ENCODE measurements at places on chromosomes 6 and 20.

- DNase-seq, result no peak
These were observed 18.0 kb upstream of the HLA-A start for GRCh38 chr6:29924287-29924686.

DNA sequence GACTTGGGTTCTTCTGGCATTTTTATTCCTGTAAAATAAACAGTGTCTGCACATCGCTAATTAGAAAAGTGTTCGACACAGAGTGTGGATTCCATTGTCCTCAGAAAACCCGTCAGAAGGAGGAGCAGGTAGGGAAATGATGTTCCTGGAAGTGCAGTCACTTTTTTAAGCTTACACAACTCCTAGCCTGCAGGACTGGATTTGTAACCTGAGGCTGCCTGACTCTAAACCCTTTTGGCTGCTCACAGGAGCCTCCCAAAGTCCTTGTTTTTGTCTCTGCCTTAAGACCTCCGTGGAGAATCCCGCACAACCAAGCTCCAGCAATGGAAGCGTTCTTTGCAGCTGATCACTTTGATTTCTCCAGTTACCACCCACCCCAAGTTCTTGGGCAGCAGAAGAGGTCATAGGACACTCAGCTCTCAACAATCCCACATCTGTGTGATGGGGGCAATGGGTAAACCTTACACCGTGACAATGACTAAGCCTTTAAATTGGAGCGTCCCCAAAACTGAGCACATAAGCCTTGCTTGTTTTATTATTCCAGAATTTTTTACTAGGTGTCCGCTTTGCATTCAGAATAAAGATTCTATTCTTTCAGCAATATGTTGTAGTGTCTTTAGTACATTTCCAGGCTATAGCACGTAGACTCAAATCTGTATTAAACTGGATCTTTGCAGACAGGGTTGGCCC lies 227.9 kb downstream of the TBXT start:
- DNase-seq, result no peak

GRCh38 chr20:48912065-48912464 lies 9.4 kb upstream of the ARFGEF2 start:
- no peak for DNase-seq

GRCh38 chr6:75590370-75590769 lies 11.3 kb upstream of the SENP6 start:
- no peak for DNase-seq

- no peak for DNase-seq
These were observed 55.0 kb downstream of the DAAM2 start for GRCh38 chr6:39847221-39847620.

DNA sequence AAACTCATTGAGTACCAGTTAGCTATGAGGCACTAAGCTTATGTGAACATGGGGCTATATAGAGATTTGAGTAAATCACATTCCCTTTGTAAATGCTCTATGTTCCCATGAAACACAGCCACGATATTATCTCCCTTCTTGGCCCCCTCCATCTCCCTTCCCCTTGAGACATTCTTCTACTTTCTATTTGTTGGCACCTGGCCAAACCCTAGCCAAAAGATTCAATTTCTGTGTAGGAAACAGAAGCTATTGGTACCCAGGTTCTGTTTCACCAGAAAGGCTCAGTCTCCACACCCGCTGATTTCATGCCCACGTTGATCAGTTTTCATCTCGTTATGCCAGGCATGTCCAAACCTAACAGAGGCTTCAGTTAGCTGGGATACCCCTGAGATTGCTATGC lies 145.5 kb upstream of the LAMP5 start:
- DNase-seq, result no peak

- peak; percentile 4 for DNase-seq
These were observed 534 bp downstream of the NANP start for GRCh38 chr20:25623225-25623735.

- no peak for DNase-seq
These were observed 3.9 kb upstream of the TRDN start for GRCh38 chr6:123640567-123641187.

GRCh38 chr6:155380666-155381332 lies 66.5 kb upstream of the TFB1M start:
- DNase-seq, result no peak

- no peak for DNase-seq
These were observed 4.6 kb upstream of the EEF1A2 start for GRCh38 chr20:63503524-63503923.

DNA sequence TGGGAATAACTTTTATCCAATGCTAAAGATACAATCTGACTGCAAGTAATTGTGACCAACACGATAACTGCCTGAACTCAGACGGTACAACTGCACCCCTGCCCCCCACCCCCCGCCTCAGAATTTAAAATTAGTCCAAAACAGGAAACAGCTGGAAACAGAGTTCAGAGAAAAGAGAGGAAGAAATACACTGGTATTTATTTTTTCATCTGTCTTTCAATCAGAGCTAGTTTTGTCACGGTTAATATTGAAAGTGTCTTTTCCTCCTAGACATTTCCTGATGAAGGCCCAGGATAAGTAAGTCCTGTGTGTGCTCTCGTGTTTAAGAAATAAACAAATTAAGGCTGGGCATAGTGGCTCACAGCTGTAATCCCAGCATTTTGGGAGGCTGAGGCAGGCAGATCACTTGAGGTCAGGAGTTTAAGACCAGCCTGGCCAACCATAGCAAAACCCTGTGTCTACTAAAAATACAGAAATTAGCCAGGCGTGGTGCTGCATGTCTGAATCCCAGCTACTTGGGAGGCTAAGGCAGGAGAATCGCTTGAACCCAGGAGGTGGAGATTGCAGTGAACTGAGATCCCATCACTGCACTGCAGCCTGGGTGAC lies 21.5 kb downstream of the ACSS1 start:
- DNase-seq, result no peak

DNA sequence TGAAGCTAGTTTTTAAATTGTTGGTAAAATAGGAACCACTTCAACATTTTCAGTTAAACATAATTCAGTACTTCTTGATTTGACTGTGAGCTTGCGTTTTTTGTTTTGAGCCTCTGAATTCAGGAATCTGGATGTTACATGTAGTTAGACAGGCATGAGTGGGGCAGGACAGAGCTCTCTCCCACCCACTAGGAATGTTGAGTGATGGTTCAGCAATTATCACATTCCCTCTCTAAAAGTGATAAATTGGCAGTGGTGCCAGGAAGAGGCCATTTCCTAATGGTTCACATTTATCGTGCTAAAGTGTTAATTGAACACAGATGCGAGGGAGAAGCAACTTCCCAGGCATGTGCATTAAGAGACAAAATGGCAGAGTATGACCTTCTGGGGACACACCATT lies 465.5 kb upstream of the HTR1E start:
- DNase-seq, result no peak

- DNase-seq, result no peak
These were observed 312.6 kb upstream of the RSPO3 start for GRCh38 chr6:126805861-126806260.

DNA sequence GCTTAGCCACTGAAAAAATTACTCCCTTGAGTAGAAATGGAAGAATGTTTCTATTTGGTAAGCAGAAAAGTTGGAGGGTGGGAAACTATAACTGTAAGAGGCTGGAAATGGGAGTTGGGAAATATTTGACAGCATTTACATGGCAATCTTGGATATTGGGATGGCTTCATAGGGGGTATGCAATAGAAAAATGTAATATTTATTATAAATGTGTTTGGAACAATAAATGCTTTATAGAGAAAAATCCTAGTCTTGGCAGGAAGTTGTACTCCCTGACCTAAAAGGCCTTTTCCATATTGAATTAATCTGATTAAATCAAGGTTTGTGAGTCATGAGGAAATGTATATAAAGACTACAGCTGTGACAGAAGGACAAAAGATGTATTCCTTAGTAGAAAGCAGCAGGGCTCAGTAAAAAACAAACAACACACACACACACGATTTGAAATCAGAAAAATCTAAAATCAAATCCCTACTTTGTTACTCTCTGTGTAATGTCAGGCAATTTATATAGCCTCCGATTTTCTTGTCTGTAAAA lies 272.3 kb downstream of the CD109 start:
- DNase-seq, result no peak

DNA sequence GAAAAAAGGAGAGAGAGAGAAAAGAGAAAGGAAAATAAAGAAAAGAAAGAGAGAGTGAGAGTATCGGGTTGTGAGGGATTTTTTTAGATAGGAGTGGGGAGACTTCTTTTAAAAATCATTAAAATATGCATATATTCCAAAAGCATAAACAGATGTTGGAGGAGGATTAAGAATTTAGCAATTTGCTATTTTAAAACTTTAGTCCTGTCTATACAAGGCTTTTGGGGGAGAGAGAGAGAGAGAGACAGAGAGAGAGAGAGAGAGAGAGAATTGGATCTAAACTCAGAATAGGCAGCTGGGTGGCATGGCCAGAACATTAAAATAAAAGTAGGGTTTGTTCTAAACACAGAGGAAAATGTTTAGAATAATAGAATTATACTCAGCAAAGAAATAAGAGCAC lies 72.1 kb downstream of the SOD2 start:
- no peak for DNase-seq

DNA sequence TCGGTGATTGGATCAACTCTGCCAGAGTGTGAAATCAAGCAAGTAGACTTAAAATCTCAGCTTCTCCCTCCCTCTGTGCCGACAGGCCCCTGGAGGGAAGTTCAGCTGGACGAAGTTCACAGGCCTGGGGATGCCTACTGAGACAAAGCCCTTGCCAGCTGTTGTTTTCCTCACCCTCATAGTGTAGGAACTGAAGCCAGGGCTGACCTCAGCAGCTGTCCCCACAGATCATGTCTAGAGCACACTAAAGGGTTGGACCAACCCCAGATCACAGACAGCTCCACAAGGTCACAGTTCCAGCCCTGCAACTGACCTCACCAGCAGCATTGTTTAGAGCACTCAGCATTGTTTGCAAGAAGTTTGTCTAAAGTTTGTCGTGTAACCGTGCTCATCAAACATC lies 261.9 kb upstream of the ECI2 start:
- no peak for DNase-seq

GRCh38 chr6:86723729-86724128 lies 213.6 kb upstream of the HTR1E start:
- no peak for DNase-seq

DNA sequence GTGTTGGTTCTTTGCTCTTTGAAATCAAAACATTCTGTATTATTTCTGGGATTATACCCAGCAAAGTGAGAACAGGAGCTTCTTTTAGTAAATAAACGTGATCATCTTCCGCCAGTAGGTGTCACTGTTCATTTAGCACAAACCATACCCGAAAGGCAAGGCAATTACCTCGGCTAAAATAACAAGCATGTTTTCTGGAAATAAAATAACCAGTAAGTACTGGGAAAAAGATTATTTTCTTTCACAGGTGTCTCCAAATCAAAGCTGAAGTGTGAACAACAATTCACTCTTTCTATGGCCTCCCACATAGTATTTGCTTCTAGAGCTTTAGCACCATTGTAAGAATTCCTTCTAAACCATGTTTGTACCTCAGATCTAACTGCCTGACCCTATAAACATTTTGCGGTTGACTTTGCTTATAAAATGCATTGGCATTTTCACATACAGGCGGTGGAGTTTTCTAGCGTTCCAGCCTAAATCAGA lies 144.6 kb upstream of the AGPAT4 start:
- no peak for DNase-seq

DNA sequence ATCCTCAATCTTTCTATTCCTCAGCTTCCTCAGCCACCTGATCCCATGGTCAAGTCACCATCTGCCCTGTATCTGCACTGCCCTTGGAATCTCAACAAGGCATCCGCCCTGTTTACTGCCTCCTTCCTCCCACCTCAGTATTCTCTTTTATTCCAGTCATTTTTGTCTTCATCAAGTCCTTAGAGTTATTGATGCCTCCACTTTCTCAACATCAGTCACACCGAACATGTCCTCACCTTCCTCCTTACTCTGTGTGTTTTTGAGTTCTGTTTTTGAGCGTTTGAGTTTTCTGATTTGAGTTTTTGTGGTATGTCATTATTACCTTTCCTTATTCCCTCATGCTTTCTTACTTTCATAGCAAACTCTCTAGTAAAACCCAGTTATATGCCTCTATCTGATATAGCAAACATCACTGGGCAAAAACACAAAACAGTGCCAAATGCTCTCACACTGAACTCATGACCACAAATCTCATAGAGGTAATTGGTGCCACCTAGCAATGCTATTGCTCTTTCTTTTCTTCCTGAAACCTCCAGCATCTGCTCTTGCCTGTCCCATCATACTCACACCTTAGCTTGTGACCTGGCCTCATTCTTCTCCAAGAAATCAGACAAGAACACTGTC lies 11.8 kb upstream of the GNRH2 start:
- DNase-seq, result no peak

GRCh38 chr6:4670290-4670689 lies 105.9 kb upstream of the CDYL start:
- DNase-seq, result no peak

GRCh38 chr6:114342086-114342825 lies 567 bp downstream of the HS3ST5 start:
- DNase-seq, result no peak

GRCh38 chr6:20664250-20664649 lies 130.0 kb downstream of the CDKAL1 start:
- DNase-seq, result no peak

- DNase-seq, result no peak
These were observed 192.3 kb upstream of the RNF217 start for GRCh38 chr6:124769811-124770544.

DNA sequence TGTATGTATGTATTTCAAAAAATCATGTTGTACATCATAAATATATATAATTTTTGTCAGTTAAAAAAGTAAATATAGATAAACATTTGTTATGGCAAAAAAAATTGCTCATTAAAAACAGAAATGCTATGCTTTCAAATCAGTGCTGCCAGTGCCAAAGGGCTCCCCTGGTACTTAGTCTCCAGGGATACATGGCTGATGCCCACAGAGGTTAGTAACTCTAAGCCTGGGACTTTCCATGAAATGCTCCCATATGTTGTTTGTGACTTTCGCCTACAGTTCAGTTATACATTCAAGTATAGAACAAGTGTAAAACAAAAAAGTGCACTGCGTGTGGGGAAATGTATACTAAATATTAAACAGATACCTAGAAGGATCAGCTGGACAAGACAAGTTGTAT lies 104.0 kb downstream of the TENT5A start:
- DNase-seq, result no peak

DNA sequence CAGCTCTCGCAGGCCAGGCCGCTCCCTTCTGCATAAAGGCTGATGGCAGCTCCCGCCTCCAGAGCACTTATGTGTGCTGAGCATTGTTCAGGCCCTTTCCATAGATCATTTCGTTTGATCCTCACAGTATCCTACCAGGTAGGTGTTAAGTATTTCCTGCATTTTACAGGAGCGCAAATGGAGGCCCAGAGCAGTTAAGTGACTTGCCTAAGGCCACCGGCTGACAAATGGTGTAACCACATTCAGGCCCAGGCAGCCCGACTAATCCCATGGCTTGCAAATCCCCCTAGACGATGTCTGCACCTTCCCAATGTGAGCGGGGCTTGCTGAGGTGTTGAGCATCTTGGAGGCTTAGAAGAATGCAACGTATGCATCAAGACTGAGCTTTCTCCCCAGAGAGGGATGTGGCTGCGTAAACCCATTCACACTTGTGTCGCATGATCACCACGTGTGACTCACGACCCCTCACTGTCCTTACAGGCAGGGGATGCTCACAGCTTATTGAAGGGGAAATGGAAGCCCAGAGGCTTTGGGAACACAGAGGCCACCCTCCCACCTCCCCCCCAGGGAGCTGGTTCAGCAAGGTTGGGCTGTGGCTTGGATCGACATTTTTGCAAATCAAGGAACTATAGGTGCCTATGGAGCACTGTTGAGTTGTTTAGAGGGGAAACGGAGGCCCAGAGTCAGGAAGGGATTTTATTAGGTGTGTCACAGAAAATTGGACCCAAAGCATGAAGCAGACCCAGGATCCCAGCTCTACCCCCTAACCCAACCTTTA lies 7.0 kb downstream of the BPIFB2 start:
- DNase-seq, result no peak

- no peak for DNase-seq
These were observed 492.1 kb downstream of the MAFB start for GRCh38 chr20:40196846-40197436.

GRCh38 chr20:40650707-40651106 lies 38.3 kb downstream of the MAFB start:
- DNase-seq, result no peak
